ENCODE measurements at places on chromosomes 7 and 10.

DNA sequence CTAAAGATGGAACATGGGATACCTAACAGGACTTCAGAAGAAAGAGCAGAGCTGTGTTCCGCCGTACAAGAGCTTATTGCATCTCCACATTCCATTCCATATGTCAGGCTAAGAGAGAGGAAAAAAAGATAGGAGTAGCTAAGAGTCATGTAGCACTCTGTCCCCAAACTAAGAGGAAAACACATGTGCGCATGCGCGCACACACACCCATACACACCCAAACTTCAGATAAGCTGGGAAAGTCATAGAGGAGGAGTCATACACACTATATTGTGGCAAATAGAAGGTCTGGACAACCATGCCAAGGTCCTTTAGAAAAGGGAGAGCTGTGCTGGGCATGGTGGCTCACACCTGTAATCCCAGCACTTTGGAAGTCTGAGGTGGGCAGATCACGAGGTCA lies 132.4 kb downstream of the RAB11FIP2 start:
- DNase-seq, result no peak

DNA sequence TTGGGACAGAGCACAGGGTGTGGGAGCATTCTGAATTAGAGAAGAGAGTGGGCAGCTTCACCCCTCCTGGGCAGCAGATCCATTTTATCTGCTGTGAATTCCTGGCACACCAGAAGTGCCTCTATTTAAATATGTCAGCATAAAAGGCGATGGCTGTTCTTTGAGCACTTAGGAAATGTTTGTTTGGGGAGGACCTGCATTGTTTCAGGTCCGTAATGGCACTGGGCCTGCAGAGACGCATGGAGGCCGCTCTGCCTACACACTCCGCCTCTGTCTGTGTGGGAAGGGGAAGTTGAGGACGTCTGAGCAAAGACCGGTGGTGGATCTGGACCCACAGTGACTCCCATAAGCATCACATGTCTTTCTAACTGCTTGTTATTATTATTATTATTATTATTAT lies 253.2 kb downstream of the CAMK1D start:
- DNase-seq, result no peak

- no peak for DNase-seq
Observed at GRCh38 chr10:73079779-73080541, 16.7 kb downstream of the P4HA1 start.

- DNase-seq, result no peak
Observed at GRCh38 chr10:33093362-33093761, 135.3 kb upstream of the ITGB1 start.

DNA sequence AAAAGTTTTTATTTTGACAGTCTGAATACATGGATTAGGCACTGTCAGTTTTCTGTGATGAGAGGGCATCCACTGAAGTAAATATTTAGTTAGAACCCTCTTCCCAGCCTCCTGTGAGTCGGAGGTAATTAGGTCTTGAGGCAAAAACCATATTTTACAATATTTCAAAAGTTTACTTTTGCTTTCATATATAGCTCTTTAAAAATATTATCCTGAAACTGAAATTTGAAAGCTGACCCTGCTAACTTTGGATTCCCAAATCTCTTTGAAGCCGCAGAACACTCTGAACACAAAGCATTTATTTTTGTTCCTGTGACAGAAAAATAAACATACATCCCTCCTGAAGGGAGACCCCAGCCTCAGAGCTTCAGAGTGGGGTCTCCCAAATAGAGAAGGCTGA lies 317.4 kb downstream of the KIF20B start:
- no peak for DNase-seq

- DNase-seq, result no peak
Observed at GRCh38 chr10:93149761-93150160, 76.1 kb downstream of the CYP26A1 start.

- no peak for DNase-seq
Observed at GRCh38 chr10:35058134-35058533, 32.0 kb downstream of the CUL2 start.

DNA sequence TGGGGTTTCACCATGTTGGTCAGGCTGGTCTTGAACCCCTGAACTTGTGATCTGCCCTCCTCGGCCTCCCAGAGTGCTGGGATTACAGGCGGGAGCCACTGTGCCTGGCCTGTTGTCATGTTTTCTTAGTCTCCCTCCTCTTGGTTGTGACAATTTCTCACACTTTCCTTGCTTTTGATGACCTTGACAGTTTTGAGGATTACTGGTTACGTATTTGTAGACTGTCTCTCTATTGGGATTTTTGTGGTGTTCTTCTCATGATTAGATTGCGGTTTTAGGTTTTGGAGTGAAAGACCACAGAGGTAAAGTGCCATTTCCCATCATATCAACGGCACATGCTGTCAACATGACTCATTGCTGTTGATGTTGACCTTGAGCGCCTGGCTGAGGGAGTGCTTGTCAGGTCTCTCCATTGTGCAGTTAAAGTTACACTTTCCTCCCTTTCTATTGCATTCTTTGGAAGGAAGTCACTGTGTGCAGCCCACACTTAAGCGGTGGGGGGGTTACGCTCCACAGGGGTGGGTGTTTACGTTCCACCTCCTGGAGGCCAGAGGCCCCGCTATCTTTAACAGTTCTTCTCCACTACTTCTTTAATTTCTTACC lies 10.8 kb downstream of the NEURL1 start:
- DNase-seq, result peak; percentile 78

- no peak for DNase-seq
Observed at GRCh38 chr7:97845622-97846203, 26.5 kb downstream of the ASNS start.

GRCh38 chr7:47741984-47742383 lies 160.1 kb upstream of the TNS3 start:
- no peak for DNase-seq

DNA sequence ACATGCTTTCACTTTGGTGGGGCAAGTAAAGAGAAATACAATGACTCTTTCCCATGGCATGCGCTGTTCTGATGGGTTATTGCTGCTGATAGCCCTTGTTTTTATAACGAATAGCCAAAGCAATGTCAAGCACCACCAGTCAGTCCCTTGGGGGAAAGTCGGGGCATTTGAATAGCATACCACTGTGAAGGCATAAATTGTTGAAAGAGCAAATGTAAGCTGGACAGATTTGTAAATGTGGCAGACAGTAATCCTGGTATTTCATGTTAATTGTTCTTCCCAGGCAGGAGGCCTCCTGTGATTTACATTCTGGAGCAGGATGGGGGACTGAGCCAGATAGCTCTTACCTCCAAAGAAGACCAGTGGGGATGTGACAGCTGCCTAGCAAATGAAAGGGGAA lies 293.3 kb downstream of the ADRA2A start:
- peak; percentile 67 for DNase-seq

- peak; percentile 74 for DNase-seq
Observed at GRCh38 chr7:1533547-1534329, 3.2 kb downstream of the MAFK start.

GRCh38 chr10:132861884-132862461 lies 76.0 kb upstream of the NKX6-2 start:
- DNase-seq, result peak; percentile 38

DNA sequence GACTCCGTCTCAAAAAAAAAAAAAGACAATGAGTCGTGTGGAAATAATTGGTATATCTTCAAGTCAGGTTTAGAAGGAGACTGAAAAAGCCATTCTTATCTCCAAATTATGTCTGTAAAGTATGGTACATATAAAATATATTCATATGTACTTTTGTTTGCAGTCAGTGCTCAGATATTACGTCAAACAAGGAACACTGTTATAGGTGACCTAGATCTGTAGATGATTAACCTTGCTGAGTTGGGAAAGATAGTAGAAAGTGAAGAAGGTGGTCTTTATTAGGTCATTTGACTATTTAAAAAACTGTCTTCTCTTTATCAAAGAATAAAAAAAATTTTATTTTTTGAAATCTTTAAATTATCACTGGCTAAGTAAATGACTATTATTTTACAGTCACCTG lies 44.9 kb upstream of the CYP26C1 start:
- no peak for DNase-seq

- no peak for DNase-seq
Observed at GRCh38 chr10:110634527-110635209, 9.5 kb upstream of the RBM20 start.

DNA sequence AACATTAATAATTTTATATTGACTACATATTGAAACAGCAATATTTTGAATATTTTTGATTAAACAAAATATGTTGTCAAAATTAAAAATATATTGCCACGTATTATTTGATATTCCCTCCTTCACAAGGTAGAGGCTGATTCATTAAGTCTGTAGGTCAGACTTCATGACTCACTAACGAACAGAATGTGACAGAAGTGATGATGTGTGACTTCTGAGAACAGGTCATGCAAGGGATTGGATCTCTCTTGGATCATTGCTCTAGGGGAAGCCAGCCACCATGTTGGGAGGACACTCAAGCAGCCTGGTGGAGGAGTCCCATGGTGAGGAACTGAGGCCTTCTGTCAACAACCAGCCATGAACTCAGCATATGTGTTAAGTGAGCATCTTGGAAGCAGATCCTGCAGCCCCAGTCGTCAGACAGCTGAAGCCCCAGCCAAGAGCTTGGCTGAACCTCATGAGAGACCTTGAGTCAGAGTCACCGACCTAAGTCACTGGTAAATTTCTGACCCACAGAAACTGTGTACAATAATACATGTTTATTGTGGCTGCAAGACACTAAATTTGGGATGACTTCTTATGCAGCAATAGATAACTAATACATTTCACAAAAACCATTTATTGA lies 66.6 kb downstream of the HTR5A start:
- peak; percentile 17 for DNase-seq

DNA sequence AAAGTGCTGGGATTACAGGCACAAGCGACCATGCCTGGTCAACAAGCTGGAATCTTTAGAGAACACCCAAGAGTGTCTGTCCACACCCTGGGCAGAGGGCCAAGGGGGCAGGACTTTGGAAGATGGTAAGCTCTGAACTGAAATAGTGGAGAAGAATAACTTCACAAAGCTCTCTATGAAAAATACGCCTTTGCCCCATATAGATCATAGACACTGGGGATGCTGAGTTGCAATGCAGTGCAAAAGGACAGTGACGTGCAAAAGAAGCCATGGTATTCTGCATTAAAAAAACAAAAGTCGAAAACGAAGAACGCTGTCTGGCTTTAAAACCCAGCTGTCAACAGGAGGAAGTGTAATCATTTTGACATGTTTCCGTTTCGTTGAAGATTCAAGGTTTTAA lies 353.6 kb downstream of the CALN1 start:
- DNase-seq, result no peak

GRCh38 chr7:101241443-101242349 lies 3.2 kb downstream of the FIS1 start:
- no peak for DNase-seq

DNA sequence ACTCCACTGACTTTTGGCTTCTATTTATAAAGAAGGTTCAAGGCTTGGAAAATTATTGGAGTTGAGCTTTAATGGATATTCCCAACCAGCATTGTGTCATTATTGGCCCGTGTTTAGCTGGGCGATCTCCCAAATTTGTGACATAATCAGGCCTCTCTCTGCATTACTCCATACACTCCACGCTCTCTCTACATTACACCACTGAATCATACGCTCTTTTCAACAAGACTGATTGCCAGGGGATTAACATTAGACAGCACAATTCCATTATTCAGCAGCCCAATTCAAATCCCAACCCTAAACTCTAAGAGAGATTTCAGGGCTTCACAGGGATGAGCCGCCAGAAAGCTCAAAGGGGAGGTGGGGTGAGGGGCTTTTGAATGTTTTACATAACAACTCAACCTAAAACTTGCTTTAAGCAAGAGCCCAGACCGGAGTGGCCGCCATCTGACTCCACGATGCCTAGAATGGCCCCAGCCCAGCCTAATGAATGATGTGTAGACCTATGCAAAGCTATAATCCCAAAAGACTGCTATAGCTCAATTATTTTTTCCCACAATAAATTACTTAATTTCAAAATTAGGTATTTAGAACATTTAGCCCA lies 61.8 kb downstream of the FGFR2 start:
- DNase-seq, result no peak

GRCh38 chr7:158534598-158534997 lies 53.0 kb downstream of the PTPRN2 start:
- DNase-seq, result no peak

- no peak for DNase-seq
Observed at GRCh38 chr7:69173846-69174245, 424.4 kb upstream of the AUTS2 start.

- DNase-seq, result no peak
Observed at GRCh38 chr7:30831227-30831626, 60.0 kb downstream of the MINDY4 start.

GRCh38 chr10:74047871-74048270 lies 50.0 kb downstream of the VCL start:
- peak; percentile 31 for DNase-seq

DNA sequence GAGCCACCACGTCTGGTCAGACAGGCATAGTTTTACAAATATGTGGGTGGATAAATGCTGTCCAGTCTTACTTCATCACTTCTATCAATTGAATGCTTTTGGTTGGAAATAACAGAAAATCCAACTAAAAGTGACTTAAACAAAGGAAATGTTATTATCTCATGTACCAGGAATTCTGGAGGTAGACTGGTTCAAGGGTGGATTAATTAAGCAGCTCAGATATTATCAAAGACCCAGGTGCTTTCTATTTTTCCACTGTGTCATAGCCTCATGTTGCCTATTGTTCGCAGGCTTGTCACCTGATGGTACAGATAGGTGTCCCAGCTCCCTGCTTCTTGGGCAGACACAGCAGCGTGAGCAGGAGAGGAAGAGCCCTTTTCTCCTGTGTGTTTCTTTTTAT lies 156.1 kb upstream of the CTBP2 start:
- DNase-seq, result no peak

DNA sequence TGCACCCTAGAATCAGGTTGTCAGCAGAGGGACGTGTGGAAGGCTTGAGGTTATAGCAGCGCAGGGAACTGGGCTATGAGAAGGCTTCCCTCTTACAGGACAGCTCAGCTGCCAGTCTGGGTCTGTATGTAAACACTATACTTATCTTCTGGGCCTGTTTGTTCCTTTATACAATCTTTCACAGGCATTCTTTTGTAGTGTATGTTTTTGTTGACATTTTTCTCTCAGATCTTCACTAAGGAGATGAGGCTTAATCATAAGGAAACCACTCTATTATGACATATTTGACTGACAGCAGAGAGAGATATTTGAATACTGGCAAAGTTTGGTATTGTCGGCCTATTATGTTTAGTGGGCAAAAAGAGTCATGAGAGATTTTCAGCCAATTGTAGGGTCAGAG lies 929 bp downstream of the GBF1 start:
- DNase-seq, result no peak

GRCh38 chr7:127995881-127996215 lies 35.4 kb downstream of the LRRC4 start:
- no peak for DNase-seq

DNA sequence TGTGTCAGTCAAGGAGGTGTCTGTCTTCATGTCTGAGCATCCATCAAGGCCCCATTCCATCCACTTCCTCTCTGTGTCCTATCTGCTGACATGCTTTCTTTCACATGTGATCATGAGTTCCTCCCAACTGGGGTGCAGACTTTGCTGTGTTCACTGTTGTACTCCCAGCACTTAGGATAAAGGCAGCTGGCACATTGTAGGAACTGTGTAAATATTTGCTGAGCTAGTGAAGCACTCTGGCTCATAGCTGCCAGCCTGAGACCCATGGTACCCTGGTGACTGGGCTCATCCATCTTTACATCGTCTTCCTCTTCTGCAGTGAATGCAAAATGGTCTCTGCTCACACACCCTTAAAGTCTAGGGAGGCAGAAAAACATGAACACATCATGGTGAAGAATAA lies 242.2 kb upstream of the IGFBP3 start:
- no peak for DNase-seq
